ENCODE measurements at places on chromosomes 13 and 19.
A peak's percentile ranks its signal among the peaks of the same experiment; 100 is the strongest.

GRCh38 chr13:106056851-106057250 lies 478.6 kb downstream of the EFNB2 start:
- DNase-seq = no peak

DNA sequence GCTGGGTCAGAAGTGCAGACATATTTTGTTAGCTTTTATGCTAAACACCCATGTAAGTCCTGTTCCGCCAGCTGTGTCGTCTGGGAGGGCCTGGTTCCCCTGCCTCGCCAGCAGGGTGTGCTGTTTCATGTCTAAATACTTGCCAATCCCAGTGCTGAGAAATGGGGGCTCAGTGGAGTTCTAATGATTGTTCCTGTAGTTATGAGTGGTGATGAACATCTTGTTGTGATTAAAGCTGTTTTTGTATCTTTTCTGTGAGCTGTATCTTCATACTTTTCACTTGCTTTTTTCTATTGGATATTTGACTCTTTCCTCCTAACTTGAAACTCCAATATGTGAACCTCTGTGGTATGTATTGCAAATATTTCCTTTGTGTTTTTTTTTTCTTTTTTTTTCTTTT lies 32.7 kb downstream of the KDM4B start:
- DNase-seq = peak; percentile 24

- no peak for DNase-seq
These were observed 788.0 kb upstream of the SLITRK1 start for GRCh38 chr13:84670245-84670644.

DNA sequence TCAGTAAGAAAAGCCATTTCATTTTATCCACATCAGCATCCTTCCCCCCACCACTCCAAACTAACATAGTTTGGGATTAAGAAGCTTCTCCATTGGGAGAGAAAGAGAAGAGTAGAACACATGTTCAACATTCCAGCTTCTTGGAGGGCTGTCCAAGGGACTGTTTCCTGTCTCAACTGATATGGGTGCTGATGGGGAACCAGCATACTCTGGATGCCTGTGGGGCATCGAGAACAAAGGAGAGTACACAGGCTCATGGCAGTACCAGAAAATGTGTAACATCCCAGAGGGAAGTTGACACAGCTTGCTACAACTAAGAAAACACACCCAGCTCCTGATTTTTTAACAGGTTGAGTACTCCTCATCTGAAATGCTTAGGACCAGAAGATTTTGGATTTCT lies 24.7 kb downstream of the SUCLA2 start:
- DNase-seq = no peak

- no peak for DNase-seq
These were observed 17.3 kb downstream of the PLD3 start for GRCh38 chr19:40365613-40366401.

DNA sequence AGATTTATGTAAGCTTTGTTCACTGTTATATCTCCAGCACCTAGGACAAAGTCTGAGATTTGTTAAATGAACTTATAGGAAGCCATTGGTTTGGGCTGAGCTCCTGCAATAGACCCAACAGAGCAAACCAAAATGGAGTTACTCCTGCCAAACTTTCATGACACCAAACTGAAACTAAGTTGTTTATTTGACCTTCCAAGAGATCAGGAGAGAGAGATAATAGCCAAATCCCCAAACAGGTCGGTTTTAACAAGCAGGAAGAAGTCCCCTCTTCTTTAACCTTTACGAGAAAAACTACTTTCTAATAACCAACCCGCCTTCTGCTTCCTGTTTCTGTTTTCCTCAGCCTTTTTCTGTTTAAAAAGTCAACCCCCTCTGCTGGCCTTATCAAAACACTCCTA lies 54.9 kb upstream of the ATP12A start:
- DNase-seq = no peak

- DNase-seq = no peak
These were observed 8.5 kb downstream of the MIER2 start for GRCh38 chr19:336067-336614.

GRCh38 chr13:41199079-41199478 lies 4.7 kb upstream of the KBTBD7 start:
- DNase-seq = no peak

DNA sequence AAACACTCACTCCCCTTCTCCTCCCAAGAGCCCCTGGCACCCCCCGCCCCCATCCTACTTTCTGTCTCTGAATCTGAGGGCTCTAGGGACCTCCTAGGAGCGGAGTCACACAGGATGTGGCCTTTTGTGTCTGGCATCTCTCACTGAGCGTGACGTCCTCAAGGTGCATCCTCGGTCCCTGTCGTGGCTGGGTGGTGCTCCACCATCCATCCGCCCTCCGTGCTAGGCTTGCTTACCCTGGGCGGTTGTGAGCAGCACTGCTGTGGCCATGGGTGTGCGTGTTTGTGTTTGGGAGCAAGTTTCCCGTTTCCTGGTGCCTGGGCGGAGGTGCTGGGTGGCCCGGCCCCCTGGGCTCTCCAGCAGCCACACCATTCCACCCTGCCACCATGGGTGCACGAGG lies 12.2 kb downstream of the PLEKHJ1 start:
- no peak for DNase-seq

DNA sequence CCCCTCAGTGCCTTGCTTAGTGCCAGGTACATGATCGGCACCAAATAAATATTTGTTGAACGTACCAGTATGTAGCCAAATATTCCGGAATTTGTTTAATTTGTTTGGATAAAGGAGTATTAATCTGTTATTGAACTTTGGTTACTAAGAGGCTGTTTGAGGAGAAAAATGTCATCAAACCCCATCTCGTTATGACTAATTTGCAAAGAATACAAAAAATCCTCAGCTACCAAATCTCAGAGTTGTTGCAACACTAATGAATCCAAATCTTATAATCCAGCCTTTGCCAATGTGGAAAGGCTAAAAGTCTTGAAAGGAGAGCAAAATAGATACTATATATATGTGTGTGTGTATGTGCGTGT lies 79.5 kb downstream of the KLF5 start:
- DNase-seq = no peak

DNA sequence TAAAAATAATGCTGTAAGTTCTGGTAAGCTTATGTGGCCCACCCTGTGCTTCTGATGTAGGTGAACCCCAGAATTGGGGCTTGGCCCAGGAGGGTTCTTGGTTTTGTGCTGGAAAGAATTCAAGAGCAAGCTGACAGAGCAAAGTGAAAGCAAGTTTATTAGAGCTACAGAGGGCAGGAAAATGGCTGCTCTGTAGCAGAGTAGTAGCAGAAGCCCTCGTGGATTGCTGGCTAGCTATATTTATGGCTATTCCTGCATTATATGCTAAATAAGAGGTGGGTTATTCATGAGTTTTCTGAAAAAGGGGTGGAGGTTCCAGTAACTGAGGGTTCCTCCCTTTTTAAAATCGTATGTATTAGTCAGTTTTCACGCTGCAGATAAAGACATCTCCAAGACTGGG lies 20.6 kb upstream of the ZNF599 start:
- DNase-seq = no peak

- DNase-seq = no peak
These were observed 69.7 kb downstream of the RASA3 start for GRCh38 chr13:114062754-114063153.

GRCh38 chr13:35548790-35549189 lies 72.3 kb upstream of the MAB21L1 start:
- DNase-seq = no peak

GRCh38 chr19:55857149-55857548 lies 20.8 kb downstream of the NLRP4 start:
- DNase-seq = no peak

DNA sequence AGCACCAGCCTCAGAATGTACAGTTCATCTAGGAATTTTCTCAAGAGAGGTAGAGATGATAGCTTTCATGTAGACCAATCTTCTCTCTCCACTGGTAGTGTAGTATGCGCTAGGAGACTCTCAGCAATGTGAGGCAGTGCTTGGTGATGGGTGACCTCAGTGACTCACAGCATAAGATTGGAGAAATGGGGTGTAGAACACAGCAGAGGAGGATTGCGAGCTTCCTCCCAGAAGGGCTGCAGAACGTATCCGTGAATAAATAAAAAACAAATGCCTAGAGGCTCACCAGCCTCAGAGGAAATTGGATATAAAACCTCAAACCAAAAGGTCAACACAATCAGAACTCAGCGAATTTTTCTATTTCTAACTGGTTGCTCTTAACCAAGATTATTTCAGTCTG lies 182.9 kb upstream of the RXFP2 start:
- no peak for DNase-seq

- DNase-seq = no peak
These were observed 631 bp downstream of the LACC1 start for GRCh38 chr13:43880214-43880855.

GRCh38 chr13:29763436-29764180 lies 86.8 kb downstream of the UBL3 start:
- no peak for DNase-seq

GRCh38 chr19:55208880-55209692 lies at the start of gene PTPRH:
Gene PTPRH, minus strand, starts transcription at chr19:55209501. Its CDS starts 68 bp downstream, at chr19:55209433.
- no peak for DNase-seq

DNA sequence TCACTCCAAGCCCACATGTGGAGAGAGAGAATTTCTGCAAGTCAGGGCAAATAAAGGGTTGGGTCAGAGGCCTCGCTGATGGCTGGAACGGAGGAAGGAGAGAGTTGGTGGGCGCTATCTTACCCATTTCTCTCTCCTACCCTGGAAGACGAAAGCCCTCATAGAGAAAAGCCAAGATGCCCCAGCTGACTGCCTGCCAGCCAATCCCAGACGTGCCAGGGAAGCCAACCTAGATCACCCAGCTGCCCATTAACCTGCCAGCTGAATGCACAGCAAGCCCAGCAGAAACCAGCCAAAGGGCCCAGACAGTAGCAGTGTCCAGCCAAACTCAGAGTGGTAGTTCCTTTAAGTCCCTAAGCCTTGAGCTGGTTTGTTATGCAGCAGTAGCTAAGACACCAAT lies 167.0 kb upstream of the ZNF507 start:
- no peak for DNase-seq

DNA sequence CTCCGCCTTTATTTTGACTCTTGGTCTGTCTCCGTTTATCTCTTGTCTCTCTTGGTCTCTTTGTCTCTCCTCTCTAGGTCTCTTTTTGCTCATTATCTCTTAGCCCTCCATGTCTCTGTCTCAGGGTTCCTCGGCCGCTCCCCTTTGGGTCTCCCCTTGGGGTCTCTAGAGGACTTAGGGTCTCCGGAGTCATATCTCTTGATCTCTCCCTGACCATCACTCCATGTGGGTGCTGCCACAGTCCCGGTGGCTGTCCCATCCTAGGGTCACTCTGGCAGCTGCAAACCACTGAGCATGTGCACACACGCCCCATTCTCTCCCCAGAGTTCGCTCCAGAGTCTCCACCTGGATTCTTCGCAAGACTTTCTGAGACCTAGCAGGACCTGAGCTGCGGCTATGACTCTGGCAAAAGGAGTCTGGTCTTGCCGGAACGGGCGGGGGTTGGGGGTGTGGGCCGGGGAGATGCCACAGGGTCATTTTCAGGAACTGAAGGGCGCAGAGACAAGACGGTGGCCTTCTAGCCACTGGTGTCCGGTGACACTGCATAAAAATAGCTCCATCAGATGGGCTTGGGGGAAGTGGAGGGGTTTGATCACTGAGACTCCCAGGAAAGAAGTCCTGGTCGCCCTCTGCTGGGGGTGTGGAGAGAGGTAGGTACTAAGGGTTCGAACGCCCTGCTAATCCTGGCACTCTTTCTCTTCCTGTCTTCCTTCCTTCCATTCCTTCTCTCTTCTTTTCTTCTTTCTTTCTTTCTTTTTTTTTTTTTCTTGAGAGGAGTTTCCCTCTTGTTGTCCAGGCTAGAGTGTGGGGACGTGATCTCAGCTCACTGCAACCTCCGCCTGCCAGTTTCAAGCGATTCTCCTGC lies 1.2 kb upstream of the KCNA7 start:
- no peak for DNase-seq

- no peak for DNase-seq
These were observed at the start of gene IFI30 for GRCh38 chr19:18173572-18174288. Gene IFI30, plus strand, starts transcription at chr19:18173813. Its CDS starts 29 bp downstream, at chr19:18173842.

DNA sequence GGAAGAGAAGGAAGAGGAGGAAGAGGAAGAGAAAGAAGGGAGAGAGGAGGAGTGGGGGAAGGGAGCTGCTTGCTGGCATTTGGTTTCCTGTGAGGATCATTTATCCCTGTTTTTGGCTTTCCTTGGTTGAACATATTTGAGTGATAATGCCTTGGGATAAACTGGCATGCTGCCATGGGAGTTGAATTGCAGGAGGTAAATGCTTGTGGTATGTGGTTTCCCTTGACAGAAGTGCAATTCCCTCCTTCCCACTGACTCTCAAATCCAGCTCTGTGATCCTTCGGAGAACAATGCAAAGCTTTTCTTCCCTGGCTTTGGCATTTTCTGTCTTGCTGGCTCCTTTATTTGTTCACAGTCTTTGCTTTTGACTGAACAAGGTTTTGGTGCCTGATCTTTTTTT lies 27.2 kb upstream of the CBY2 start:
- DNase-seq = no peak

GRCh38 chr13:80783926-80784565 lies 443.1 kb upstream of the SPRY2 start:
- DNase-seq = no peak

GRCh38 chr19:47109541-47110375 lies 3.8 kb downstream of the ZC3H4 start:
- DNase-seq = peak; percentile 40

- DNase-seq = no peak
These were observed 24.4 kb upstream of the CSNK1A1L start for GRCh38 chr13:37129866-37130265.

DNA sequence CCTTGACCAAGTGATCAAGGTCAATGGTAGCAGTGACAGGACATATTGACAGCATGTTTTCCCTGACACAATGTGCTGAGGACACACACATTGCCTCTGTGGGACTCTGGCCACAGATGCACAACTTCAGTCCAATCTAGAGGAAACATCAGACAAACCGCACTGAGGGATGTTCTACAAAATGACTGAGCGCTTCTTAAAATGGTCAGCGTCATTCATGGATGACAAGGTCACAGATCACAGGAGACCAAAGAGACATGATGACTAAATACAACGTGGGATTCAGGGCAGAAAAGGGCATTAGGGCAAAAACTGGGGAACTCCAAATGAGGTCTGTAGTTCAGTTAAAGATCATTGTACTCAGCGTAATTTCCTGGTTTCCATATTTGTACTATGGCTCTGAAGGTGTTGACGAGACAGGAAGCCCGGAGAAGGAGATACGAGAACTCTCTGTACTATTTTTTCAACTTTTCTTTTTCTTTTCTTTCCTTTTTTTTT lies 20.6 kb downstream of the PBX4 start:
- DNase-seq = peak; percentile 64

DNA sequence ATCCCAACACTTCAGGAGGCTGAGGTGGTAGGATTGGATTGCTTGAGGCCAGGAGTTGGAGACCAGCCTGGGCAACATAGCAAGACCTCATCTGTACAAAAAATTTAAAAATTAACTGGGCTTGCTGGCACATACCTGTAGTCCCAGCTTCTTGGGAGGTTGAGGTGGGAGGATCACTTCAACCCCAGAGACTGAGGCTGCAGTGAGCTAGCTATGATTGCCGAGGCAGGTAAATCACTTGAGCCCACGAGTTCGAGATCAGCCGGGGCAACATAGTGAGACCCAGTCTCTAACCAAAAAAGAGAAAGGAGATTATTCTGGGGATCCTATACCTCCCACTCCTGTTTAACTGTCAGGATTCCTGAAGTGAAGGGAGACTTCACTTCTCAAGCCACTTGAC lies 16.4 kb upstream of the GARRE1 start:
- DNase-seq = no peak

Data from activated CD4-positive, alpha-beta T cell treated with anti-CD3 and anti-CD28 coated beads, Interleukin-2, amount 50 U/mL, for 24 hours (primary cell).